Stimulated activated CD8-positive, alpha-beta memory T cell treated with anti-CD3 and anti-CD28 coated beads, Interleukin-2, amount 100 ng/mL, for 48 hours (primary cell): ENCODE measurements at places on chromosomes 3 and 15.
A peak's percentile ranks its signal among the peaks of the same experiment; 100 is the strongest.

- no peak for DNase-seq
Measured at GRCh38 chr3:137763594-137763938, 549 bp upstream of the SOX14 start.

DNA sequence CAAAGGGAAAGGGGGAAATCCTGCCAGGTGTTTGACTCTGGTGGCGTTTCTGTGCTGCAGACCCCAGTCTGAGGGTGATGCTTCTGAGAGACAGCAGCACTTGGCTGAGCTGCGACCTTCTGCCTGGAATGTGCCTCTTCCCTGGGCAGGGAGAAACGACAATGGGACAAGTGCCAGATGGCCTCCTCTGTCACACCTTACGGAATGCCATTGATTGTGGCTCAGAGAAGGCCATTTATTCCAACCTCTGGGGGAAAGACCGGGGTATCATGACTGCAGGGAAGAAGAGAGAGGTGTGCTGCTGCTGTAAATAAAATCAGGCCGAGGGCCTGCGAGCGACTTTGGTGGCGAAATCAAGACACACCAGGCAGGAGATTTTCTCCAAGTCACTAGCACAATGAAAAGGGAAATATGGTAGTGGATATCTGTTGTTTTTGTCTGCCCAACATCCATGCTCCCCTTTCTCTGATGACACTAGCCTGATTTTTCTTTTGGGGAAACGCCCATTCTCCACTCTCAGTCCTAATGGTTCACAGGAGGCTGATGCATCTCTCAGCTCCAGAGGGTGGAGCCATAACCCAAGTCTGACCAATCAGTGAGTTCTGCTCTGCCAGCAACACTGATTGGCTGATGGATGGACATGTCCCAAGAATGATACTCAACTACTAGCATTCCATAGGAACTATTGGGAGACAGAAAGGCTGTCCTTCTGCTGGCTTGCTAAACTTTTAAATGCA is 336.1 kb downstream of the FOXP1 start:
- no peak for DNase-seq

GRCh38 chr15:22963641-22964040 is 16.5 kb downstream of the CYFIP1 start:
- DNase-seq, result no peak

DNA sequence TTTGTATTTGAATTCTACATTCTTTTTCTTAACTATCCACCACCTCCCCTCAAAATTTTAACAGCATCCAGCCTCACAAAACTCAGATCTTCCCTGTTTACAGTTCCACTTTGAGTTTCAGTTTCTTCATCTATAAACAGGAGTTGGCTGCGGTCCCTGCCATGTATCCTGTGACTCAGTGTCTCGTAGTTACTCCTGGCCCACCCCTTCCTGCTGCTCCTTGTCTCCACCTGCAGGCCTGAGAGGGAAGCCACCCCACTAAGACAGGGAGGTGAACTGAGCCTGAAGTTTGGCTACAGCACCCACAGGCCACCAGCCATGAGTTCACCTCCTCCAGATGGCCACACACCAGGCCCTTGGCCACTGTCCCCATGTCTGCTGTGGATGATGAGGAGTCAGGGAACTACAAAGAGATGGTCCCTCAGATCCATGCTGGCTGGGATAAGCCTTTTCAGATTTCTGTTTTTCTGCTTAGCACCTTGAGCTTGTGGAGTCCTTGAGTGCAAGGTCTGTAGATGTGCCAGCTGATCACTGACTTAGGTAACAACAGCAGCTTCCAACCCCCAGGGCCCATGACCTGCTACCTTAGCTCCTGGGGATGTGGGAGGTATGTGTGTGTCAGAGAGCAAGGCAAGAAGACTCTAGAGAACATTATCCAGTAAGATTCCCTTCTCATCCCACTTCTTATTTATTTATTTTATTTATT is 37.5 kb downstream of the CD86 start:
- peak; percentile 39 for DNase-seq

- DNase-seq, result peak; percentile 69
Measured at GRCh38 chr3:138935863-138936740, 10.8 kb downstream of the FOXL2 start.

- no peak for DNase-seq
Measured at GRCh38 chr3:47464588-47464987, 11.2 kb downstream of the SCAP start.

- no peak for DNase-seq
Measured at GRCh38 chr3:148074946-148075345, 622.8 kb upstream of the AGTR1 start.

DNA sequence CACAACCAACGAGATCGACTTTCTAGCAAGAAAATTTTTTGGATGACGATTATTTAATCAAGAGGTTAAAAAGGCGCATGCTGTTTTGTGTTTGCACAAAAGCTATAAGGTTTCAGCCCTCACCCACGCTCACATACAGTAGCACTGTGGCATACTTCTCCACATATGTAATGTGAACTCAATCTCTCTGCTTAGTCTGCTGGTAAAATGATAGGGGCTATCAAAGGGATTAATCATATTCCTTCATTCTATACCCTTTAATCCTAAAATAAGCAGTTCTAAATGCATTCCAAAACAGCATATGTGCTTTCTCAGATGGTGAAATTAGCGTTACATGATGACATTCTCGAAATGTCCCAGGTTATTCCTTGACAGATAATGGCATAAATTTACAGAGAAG is 196.9 kb upstream of the PRICKLE2 start:
- DNase-seq, result no peak

DNA sequence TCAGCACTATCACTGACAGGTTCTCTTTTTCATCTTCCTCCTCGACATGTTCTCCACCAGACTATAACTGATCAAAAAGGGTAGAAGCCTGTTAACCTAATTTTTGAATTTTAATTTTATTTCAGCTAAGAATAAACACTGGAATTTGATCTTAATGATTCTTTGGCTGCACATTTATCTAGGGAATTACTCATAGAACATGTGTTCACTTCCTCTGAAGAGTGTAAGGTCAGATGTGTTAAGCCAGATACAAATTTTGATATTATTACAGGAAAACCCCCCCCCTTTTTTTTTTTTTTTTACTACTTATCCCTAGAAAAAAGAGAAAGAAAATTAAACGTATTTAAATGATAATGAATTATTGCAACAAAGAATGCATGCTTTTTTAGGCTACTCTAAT is 15.0 kb downstream of the DCBLD2 start:
- DNase-seq, result no peak

DNA sequence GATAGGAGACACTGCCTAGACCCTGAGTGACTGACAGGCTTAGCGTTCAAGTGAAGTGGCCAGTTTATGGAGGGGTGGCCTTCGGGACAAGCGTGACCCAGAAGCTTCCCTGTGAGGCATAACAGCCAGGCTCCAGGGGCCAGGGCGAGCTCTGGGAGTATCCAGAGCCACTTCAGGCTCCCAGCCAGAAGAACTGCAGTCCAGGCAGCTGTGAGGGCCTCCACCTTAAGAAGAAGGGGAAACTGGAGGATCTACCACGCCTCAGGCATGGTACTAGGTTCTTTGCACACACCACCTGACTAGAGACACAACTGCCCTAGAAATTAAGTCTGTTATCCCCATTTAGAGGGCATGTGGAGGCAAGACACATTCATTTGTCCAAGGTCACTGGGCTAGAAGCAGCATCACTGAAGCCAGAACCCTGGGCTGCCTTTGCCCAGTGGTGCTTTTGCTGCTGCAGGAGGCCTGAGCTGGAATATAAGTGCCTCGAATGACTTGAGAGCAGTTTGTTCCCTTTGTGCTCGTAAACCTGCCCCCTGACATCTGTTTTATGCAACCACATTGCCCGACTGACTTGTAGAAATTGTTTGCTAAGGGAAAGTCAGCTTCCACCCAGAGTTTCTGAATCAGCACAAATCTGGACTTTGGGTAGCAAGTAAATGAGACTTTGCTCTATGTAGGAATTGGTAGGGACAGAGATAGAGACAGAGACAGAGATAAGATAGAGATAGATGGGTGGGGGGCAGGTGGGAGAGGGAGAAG is 23.3 kb downstream of the RASGRF1 start:
- DNase-seq, result no peak

DNA sequence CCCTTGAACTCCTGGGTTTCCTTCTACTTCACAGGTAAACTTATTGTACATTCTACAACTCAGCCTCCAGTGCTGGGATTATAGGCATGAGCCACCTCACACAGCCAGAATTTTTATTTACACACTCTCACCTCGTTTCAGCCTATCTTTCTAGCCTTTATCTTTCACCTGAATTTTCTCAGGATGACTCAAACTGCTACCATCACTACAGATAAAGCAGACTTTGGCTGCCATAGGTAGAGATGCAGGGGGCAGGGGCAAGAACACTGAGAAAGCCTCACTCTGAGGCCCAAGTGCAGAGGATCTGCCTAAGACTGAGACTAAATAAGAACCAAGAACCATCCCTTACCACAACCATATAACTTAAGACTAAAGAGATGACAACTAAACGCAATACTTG is 59.0 kb downstream of the ETFA start:
- DNase-seq, result no peak

DNA sequence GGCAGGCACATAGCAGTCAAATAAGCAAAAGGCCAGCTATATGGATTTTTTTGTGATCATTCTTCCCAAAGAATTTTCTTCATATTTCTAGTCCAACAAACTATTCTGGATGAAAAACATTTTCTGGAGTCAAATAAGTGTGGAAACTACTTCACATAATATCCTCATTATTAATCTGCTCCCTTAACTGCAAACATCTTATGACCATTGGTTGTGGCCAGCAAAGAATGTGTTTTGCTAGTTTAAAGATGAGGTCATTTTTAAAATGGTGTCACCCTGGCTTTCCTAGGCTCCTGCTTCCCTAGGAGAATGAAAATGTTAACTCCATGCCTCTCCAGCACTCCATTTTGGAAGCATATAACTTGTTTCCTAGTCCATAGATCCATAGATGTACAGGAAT is 118.8 kb downstream of the SST start:
- DNase-seq, result no peak

DNA sequence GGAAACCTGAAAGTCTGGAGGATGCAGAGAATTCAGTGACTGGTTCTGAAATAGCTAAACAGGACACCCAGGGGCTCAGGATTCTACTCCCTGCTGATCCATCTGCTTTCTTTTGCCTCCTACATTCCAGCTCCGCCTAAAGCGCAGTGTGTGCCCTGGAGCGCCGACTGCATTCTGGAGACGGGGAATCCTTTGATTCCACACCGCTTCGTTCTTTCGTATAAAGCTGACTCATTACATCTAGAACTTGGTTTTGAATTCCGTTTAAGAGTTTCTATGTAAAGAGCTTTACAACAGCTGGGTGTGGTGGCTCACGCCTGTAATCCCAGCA is 61.8 kb downstream of the SENP2 start:
- DNase-seq, result no peak

GRCh38 chr3:111594781-111595180 is 365 bp downstream of the ZBED2 start:
- no peak for DNase-seq

DNA sequence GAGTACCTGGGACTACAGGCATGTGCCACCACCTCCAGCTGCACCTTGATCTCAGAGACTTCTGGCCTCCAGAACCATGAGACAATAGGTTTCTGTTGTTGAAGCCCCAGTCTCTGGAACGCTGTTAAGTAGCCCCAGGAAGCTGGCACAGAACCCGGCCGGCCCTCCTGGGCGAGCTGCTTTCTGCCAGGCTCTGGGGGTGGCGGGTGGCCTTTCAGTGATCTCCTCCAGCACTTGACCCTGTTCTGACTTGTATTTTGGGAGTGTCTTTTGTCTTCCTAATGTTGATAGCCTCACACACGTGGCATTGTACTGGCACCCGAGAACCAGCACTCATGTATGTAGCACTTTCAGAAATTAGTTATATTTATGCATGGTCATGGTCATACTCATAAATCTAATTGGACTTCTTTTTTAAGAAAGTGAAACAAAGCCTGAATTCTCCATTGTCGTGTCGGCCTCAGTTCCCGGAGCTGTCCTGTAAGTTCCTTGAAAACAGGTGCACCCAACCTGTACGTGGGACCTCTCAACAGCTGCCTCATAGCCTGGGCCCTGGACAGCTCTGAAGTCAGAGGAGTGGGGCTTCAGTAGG is 74.0 kb downstream of the TFRC start:
- no peak for DNase-seq

DNA sequence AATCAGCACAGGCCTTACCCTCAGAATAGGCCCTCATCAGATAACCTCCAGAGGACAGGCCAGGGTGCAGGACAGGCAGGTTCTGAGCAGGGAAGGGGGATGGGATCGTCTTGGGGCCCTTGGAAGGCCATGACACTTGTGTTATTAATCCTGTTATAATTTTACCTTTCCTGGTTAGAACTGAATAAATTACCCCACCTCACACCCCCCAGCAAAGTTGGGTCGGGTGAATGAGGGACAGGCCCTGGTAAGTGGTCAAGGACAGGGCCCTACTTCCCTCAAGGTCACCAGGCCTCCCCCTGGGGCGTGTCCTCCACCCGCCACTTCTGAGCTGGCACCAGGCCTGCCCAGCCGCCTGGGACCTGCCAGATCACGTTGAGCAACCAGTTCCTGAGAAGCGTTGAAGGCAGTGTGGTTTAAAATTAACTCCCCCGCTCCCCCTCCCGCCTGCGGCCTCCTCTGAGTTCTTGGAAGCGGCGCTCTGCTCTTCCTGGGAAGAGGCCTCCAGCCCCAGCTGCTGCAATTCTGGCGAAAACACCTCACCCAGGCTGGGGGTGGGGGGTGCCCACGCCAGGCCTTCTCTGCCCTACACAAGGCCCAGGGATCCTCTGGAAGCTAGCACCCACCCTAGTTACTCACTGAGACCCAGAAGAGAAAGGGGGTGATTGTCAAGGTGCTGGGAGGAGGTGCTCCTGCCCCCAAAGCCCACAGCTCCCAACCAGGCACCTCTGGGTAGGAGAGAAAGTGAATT is 10.6 kb downstream of the CISH start:
- peak; percentile 91 for DNase-seq

DNA sequence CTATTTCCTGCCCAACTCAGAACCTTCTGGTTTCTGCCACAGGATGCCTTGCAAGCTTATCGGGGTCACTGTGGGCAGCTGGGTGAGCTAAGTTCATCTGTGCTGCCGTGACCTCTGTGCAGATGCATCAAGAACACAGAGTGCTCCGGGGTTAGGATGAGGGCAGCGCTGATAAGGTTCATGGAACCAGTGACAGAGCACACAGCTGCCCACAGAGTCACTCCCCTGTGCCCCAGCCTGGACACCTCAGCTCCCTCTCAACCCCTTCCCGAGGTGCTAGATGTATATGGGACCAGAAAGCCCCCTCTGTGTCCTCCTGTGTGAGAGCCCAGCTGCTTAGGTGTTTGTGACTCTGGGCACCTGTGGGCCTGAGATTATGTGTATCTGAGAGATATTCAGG is 15.8 kb upstream of the ALAS1 start:
- DNase-seq, result no peak

- DNase-seq, result no peak
Measured at GRCh38 chr15:31005660-31006059, 14.2 kb upstream of the MTMR10 start.
